GM23338 (cell line): ENCODE measurements at places on chromosomes 3 and 15. TPM values are rescaled to one million over a fixed set of nuclear protein-coding genes. Genes with fewer than 3 reads are reported as not detected.

SLC28A2 gene
- total RNA-seq = not detected in 2 replicates

CFAP100 gene
- total RNA-seq = 0.07 TPM in 1 of 2 replicates, not detected in the other

SGO1 gene
- 31.8 and 33.0 TPM in 2 replicates for total RNA-seq

SOX14 gene
- total RNA-seq = 0.23 TPM in 1 of 2 replicates, not detected in the other

LRTM1 gene
- not detected in 2 replicates for total RNA-seq

GOLGA6B gene
- not detected in 2 replicates for total RNA-seq

DNA sequence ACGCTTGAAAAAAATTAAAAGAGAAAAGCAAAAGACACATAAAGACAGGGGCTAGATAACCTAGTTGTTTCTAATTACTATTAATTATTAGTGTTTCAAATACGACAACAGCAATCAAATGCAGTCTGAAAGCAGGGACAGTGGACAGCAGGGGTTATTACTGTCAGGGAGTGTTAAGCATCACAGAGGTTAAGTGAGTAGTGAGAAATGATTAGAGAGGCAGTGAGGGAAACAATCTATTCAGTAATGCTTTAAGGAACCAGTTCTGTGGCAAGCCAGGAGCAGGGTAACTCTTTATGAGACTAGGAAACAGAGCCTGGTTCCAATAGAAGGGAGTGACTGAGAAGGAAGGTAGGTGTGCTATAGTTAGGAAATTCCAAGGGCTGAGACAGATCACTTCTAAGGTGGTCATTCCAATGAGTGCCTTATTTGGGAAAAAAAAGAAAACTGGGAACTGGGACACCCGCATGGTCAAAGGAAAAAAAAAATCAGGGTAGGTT lies 15.0 kb downstream of the RYK start:
- no peak for DNase-seq

GRCh38 chr3:42535981-42536784 lies 33.7 kb downstream of the VIPR1 start:
- peak; percentile 97 for DNase-seq

- DNase-seq = peak; percentile 97
These were observed 1.1 kb upstream of the TRIM71 start for GRCh38 chr3:32816439-32817256.

DNA sequence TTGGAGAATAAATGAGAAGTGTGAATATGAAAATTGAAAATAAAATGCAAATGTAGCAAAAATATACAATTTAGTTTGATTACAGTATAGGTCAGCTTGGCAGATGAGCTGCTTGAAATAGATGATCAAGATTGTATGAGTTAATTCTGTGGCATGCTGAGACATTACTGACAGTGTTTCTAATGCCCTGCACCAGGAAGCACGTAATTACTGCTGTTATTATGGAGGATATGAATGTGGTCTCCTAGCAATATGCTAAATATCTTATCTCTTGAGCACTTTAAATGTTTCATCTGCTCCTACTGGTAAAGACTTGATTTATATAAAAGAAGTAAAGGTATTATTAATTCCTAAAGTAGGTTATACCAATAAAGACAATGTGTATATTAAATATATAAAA lies 1015.5 kb downstream of the PLOD2 start:
- DNase-seq = no peak

GRCh38 chr3:143261848-143262247 lies 142.3 kb downstream of the CHST2 start:
- no peak for DNase-seq

DNA sequence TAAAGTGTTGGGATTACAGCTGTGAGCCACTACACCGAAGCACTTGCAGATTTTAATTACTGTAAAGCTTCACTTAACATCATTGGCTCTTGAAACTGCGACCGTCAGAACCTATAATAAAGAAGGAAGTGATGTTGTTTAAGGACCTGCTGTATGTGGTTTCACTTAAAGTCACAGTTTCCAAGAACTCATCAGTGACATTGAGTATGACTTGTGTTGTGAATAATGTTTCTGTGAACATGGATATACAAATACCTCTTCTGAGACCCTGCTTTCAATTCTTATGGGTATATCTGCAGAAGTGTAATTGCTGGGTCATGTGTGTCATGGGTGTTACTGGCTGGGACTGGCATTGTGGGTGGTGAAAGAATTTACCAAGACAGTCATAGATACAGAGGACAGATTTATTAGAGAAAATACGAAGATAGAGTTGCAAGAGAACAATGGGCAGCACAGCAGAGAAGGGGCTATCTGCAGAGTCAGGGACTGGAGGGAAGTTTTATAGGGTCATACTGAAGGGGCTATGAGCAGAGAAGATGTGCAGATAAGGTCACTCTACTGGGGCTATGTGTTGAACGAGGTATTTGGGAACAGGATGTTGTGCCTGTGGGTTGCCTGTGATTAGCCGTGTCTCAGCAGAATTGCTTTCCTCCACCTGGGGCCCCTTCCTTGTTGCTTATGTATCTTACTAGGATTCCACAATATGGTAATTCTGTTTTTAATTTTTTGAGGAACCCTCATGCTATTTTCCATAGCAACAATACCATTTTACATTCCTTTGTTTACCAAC lies 4.5 kb downstream of the NDUFB5 start:
- DNase-seq = no peak

GRCh38 chr3:108114423-108115065 lies 23.7 kb upstream of the CD47 start:
- DNase-seq = no peak

GRCh38 chr15:100174904-100175275 lies 166.9 kb downstream of the ADAMTS17 start:
- no peak for DNase-seq

- no peak for DNase-seq
These were observed 45.8 kb downstream of the DNAH1 start for GRCh38 chr3:52361898-52362297.

DNA sequence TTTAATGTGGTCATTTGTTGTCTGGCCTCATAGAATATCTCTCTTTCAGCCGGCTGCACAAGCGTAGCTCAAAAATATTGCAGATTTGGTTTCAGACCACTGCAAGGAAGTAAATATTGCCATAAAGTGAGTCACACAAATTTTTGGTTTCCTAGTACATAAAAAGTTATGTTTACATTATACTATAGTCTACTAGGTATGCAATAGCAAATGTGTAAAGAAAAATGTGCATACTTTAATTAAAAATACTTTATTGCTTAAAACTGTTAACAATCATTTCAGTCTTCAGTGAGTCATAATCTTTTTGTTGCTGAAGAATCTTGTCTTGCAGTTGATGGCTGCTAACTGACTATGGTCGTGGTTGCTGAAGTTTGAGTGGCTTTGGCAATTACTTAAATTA lies 425.1 kb upstream of the ROBO1 start:
- DNase-seq = no peak

DNA sequence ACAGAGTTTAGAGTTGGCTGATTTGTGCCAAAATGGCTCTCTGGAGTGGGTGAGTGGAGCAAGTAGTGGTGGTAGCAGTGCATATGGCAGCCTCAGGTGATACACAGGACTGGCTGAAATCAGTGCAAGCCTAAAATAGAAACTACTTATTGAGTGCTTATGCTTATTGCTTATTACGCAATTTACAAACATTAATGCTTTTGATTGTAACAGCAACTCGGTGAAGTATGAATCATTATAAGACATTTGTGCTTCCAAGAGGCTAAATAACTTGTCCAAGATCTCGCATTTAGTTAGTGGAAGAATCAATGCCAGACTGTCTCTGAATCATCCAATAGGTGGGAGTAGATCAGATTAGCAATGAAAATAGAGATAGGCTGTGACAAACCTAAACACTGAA lies 353.8 kb downstream of the NAALADL2 start:
- no peak for DNase-seq

GRCh38 chr15:73712107-73712506 lies 27.9 kb downstream of the CD276 start:
- DNase-seq = peak; percentile 46

- no peak for DNase-seq
These were observed 26.9 kb upstream of the ADCY5 start for GRCh38 chr3:123475786-123476185.

DNA sequence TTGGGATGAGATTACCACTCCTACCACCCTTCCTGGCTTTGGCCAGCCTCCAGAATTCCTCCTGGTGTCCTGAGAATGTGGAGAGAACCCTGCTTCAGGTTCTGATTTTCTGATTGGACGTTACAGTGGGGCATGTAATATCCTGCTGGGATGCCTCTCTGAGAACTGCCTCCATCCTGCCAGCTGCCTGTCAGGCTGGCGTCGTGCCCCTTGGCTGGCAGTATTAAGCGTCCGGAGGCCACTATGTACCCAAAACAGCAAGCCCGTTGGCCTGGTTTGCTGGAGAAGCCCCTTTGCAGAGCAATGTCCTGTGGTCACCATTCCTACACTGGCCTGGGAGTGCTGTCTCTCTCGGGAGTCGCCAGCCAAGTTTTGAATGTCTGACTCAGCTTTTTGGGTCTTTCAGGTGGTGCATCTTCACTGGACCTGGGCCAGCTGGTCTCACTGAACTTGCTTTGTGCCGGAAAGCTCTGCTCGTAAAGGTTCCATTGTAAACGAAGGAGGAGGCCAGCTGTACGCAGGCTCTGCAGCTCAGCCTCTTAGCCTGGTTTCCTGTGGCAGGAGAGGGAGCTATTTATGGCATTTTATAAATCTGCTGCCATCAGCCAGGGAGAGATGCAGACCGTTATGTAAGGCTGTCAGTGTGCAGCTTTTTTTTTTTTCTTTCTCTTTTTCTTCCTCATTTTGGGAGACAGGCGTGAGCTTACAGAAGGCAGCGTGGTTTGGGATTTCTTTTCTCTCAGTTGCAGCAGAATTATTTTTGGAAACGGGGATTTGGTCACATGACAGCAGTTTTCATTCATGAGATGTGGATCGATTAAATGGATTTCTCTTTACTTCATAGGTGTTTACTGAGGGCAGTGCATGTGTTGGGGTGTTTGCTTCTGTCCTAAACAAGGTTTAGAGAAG lies 19.0 kb upstream of the TRAK1 start:
- DNase-seq = peak; percentile 74

DNA sequence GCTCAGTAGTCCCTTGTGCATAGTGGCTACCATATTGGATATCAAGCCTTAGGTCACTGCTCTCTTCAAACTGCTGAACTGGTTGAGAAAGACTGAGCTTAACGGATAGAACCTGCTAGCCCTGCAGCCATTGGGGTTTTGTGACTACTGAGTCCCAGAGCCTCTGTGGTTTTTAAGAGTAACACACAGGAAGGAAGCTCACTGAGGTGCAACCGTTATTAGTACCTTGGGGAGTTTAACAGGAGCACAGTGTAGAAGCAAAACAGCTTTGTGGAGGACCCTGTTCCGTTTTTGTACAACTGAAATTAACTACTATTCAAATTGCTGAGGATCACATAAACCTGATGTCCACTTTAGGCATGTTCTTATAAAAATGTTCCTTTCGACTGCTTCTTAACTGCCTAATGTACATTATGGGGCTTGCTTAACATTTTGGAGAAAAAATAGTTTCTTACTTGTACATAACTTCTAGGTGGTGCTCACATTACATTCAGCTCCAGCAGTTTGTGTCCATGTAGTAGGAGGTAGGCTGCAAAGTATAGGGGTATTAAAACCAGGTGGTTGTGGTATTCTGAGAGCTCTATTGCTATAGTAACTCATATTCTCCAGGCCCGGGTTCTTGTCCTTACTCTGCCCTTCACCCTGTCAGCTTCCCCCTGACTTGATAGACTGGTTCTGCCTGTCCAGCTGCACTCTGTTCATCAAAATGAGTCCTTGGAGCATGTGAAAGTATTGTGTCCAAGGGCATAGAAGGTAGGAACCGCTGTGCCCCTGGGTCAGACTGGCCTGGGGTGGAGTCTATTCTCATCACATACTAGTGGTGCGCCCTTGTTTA lies 17.3 kb downstream of the PXK start:
- DNase-seq = no peak

DNA sequence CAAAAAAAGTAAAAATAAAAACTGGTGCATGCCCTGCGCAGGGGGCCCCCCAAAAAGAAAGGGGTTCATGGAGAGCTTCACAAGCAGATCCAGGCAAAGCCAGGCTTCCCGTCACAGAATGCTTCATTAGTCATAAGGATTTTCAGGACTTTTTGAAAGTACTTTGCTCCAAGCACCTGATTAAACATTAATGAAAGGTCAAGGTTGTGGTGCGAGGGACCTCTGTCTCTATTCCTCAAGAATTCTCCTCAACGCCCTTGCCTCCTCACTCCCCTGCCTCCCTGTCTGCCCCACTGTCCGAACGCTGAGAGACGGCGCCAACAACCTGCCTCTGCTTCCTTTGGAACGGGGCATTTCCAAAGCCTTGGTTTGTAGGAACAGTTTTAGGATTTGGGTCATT lies 240.1 kb upstream of the IGF1R start:
- DNase-seq = no peak

DNA sequence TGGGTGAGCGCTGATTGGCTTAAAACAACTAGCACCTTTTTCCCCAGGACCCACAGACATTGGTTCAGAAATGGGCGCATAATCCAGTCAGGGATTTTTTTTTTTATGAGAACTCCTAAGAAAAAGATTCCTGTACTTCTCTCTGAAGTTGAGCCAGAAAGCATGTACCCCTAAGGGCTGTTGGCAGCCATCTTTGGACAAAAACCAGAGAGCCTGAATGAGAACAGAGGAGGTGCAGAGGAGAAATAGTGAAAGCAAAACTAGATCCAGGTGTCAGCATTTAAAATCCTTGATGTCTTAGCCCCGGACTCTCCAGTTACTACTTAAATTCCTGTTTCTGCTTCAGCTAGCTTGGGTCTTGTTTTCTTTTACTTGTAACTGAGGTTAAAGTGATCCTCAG lies 1.9 kb upstream of the SLC27A2 start:
- no peak for DNase-seq

DNA sequence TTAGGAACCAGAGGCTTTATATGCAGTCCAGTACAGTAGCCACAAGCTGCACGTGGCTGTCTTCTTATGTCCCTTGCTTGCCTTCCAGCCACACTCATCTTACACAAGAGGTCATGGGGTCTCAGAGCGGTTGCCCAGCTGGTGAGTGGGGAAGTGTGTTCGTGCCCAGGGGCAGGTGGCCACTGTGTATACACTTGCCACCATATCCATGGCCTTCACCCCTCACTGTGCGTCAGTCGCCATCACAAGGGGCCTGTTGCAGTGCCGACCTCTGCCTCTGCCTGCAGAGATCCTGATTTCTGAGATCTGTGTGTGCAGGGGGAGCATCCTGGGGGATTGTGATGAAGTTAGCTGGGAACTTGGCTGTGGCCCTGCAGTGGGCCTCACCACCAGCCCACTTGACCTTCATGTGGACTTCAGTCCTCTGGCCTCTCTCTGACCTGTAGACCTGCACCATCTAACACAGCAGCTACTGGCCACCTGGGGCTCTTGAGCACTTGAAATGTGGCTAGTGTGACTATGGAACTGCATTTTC lies 43.1 kb upstream of the SACM1L start:
- DNase-seq = no peak

- no peak for DNase-seq
These were observed 37.2 kb downstream of the GOLGA6A start for GRCh38 chr15:74045184-74045583.

DNA sequence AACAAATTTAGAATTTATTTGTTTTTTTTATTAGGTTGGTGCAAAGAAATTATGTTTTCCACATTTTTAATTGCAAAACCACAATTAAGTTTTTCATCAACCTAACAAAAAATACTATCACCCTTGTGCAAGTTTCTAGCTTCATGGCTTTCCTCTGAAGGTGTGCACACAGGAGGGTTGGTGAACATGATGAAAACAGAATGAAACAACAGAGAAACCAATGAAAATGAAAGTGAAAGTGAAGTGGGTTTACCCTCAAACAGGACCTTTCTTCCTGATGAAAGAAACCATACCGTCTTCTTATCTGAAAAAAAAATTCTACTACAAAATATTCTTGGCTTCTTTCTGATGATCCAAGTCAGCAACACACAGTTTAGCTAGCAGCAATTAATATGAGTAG lies 71.9 kb upstream of the FEZF2 start:
- peak; percentile 36 for DNase-seq
